ENCODE measurements at places on chromosomes 6 and 20.
A peak's percentile ranks its signal among the peaks of the same experiment; 100 is the strongest.

- no peak for DNase-seq
Observed at GRCh38 chr6:68689910-68690309, 54.8 kb downstream of the ADGRB3 start.

DNA sequence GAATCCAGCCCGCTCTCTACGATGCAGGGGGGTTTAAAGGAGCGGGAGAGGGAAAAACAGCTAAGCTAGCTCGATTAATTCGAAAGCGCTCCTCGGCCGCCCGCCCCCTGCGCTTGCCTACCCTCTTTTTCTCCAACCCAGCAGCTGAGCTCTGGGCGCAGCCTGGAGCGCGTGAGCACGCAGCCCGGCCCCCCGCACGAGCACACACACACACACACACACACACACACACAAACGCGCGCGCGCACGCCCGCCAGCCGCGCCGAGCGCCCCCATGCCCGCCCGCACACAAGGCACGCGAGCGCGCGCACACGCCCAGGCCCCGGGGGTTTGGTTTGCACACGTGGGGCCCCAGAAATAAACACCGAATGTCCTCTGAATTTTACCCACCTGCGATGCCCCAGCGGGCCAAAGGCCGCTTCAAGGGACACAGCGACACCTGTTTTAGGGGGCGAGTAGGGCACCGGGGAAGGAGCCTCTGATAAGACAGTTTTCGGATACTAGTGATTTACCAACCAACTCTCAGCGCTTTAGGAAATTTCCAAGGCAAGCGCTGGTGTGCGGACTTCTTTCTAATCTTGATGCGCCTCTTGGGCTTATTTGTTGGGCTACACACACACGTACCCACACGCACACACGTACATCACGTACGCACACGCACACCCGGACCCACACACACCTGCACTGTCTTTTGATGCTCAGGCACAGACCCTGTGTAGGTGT is 802 bp upstream of the NRN1 start:
- no peak for DNase-seq

GRCh38 chr6:106448000-106448426 is 87.5 kb downstream of the CRYBG1 start:
- DNase-seq: no peak

DNA sequence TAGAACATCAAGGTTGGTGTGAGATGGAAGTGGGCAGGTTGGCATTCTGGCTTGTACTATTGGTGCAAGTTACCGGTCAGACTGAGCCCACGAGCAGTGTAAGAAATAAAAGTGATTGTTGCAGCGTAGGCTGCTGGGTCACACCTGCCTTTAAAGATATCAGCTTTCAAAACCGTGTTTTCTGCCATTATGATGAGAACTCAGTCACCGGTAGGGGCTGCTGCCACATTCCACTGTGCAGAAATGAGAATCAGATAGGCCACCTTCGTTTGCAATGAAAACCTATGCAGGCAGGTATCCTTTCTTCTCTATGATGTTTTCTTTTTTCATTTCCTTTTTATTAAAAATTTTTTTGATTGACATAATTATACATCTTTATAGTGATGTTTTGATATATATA is 168.5 kb downstream of the MYLK4 start:
- no peak for DNase-seq

GRCh38 chr6:44051515-44051914 is 75.7 kb downstream of the MRPL14 start:
- DNase-seq: no peak

- no peak for DNase-seq
Observed at GRCh38 chr6:105459049-105459448, 56.2 kb upstream of the PREP start.

DNA sequence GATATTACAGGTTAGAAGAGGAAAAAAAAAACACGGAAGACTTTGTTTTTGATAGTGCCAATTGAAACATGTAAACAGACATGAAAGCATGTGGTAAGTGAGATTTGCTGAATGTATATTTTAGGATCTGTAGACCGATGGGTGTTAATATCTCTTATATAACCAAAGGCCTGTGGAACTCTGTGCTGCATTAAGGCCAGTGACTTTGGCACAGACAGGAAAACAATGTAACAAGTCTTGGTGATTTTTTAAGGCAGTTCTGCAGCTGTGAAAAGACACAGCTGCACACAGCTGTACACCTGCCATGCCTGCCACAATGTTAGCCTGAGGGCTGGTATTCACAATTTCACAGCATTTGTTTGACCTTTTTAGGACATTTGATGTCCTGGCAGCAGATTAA is 6.1 kb downstream of the SOBP start:
- no peak for DNase-seq

DNA sequence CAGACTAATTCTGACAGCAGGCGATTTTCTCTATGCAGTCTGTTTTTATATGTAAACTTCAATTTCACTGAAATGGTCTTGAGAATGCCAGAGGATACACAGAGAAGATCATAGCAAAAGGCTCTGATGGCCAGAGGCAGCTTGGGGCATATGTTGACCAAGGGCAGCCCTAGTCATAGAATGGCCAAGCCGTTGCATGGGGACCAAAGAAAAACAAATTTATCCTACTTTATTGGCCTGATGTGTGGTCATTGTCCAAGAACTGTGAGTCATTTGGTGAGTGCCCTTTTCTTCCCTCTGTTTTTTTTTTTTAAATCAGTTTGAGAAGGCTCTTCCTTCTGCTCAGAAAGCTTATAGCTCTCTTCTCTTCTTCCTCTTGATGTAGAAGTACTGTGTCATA is 5.8 kb downstream of the HDGFL1 start:
- DNase-seq: no peak

DNA sequence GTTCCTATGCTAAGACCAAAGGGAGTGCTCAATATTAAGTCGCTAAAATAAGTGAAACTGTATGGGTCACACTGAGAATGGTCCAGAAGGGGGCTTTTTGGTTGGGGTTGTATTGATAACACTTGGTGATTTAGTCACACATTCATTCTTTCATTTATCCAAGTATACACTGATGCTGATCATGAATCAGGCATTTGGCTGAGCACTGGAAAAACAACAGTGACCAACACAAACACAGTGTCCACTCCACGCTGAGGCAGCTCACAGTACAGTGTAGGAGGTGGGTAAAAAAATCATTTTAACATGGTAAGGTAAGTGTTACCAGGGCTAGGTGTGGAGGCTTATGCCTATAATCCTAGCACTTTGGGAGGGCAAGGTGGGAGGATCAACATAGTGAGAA is 9.2 kb upstream of the FAM83C start:
- DNase-seq: no peak

- DNase-seq: no peak
Observed at GRCh38 chr20:41228858-41229257, 88.7 kb downstream of the ZHX3 start.

DNA sequence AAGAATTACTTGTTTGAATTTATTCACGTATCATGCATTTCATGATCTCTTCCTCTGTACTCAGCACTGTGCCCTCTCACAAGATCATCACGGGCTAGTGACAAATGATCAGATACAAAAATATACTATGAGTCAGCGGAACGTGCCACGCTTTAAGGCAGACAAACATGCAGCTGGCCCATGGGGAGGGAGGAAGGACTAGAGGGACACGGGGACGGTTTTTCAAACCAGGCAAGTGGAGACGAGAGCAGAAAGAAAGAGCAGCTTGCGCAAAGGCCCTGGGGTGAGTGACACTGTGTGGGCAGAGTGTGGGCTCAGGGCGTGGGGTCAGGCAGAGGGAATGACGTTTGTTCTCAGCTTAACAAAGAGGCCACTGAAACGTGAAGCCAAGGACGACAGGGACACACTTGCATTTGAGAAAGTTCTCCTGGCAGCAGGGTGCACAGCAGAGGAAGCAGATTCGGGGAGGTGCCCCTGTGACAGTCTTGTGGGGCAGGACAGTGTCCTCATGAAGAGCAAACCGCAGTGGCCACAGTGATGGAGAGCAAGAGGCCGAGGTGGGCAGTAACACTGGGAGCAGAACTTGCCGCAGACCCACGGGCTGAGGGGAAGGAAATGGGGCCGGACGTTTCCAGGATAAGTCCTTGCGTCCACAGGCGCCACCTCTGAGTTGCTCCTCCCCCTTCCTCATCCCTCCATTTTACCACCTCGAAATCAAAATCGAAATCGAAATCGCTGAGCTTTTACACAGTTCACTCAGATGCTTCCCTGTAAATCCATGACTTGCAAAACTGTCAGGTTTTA is 6.9 kb upstream of the RPS6KA2 start:
- DNase-seq: no peak

GRCh38 chr6:135640449-135641111 is 143.0 kb upstream of the AHI1 start:
- DNase-seq: no peak

GRCh38 chr6:147449405-147450161 is 58.9 kb upstream of the SAMD5 start:
- DNase-seq: no peak

DNA sequence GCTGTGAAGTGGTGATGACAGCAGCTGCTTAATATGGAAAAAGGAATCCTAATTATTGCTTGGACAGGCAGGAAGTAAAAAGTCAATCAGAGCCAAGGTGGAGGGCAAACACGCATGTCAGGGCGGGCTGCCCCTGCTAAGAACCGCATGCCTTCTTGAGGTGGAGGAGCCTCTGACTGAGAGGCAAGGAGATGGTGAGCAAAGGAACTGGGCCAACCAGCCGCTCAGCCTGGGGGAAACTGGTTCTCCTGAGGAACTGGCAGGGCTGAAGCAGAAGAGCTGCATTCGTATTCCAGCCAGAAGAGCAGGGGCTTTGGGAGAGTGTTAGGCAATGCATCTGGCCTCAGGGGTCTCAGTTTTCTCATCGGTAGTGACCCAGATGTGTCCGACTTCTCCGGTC is 13.1 kb upstream of the MLN start:
- DNase-seq: no peak

GRCh38 chr20:62642051-62642665 is at the start of gene SLCO4A1:
TSS of gene SLCO4A1 (plus strand) at chr20:62642503. CDS start at chr20:62656455, 13,952 bp downstream.
- DNase-seq: peak; percentile 75

GRCh38 chr6:23199541-23199940 is 630.2 kb downstream of the HDGFL1 start:
- DNase-seq: no peak

DNA sequence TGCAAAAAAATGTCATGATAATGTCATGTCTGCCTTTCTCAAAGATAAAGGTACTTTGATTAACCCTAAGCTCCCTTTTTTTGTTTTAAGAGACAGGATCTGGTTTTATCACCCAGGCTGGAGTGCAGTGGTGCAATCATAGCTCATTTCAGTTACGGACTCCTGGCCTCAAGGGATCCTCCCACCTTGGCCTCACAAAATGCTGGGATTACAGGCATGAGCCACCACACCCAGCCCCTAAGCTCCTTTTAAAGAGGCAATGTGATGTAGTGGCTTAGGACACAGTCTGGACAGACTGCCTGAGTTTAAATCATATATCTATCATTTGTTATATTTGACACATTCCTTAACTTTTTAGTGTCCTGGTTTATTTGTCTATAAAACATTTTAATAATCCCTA is 77.0 kb downstream of the FLRT3 start:
- no peak for DNase-seq

GRCh38 chr6:108822401-108822800 is 25.8 kb upstream of the ARMC2 start:
- no peak for DNase-seq

- no peak for DNase-seq
Observed at GRCh38 chr6:26022132-26022472, 59.5 kb downstream of the TRIM38 start.

DNA sequence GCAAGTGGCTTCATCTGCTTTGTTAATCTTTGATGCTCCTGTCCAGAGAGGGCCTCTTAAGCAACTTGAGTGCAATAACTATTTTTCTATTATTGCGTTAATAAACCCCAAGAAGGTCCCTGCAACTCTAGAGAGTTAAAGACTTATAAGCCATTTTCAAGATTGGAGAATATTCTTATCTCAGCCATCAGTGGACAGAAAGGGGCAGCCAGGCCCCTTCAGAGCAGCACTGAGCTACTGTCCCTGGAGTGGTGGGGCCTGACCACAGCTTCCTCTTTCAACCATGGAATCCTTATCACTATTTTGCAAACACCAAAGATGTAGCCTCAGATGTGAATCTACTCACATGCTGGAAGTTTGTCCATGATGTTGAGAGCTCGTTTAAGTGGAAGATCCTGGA is 2.8 kb upstream of the MAS1L start:
- no peak for DNase-seq

DNA sequence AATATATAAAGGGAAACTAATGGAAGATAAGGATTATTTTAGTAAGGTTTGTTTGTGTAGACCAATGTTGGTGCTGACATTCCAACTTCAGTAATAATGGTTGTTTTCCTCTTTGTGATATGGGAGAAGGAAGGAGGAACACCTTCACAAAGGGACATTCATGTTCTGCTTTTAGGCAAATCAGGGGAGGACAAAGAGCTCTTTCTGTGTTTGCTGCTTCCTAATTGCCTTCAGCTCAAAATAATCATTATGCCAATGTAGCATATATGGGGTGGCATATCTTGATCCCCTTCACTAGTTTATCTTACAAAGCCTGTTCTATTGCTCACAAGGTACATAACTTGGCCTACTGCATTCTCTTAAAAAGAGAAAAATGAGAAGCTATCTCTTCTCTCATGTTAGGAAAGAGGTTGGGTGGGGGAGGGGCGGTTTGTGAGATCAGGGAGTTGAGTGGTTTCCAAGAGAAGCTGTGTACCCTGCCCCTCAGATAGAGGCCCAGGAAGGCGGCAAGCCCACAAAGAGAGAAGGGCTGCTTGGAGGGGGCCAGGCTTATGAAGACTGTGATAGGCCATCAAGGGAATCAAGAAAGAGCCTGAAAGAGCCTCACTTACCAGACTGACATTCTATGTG is 4.7 kb upstream of the ADGRG6 start:
- DNase-seq: no peak

GRCh38 chr6:157278171-157278570 is 45.1 kb downstream of the TMEM242 start:
- no peak for DNase-seq

GRCh38 chr6:75126518-75126917 is 79.3 kb downstream of the COL12A1 start:
- no peak for DNase-seq

DNA sequence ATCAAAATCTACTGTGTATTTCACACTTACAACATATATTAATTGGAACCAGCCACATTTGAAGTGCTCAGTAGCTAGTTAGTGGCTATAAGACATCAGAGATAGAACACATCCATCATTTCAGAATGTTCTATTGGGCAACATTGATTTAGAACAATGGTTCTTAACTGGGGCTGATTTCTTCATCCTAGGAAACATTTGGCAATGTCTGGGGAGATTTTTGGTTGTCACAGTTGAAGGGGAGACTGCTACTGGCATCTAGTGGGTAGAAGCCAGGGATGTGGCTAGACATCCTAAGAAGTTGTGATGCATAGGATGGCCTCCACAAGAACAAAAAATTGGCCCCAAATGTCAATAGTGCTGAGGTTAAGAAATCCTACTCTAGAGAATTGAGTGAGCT is 132.5 kb downstream of the OLIG3 start:
- DNase-seq: no peak

GRCh38 chr6:48990739-48991138 is 472.3 kb downstream of the MMUT start:
- DNase-seq: no peak
